Activated CD4-positive, CD25-positive, alpha-beta regulatory T cell treated with anti-CD3 and anti-CD28 coated beads, Interleukin-2, amount 50 U/mL, for 16 hours (primary cell): ENCODE measurements at places on chromosomes 3 and 15.

GRCh38 chr3:189573004-189573403 lies 58.2 kb upstream of the TP63 start:
- no peak for DNase-seq

DNA sequence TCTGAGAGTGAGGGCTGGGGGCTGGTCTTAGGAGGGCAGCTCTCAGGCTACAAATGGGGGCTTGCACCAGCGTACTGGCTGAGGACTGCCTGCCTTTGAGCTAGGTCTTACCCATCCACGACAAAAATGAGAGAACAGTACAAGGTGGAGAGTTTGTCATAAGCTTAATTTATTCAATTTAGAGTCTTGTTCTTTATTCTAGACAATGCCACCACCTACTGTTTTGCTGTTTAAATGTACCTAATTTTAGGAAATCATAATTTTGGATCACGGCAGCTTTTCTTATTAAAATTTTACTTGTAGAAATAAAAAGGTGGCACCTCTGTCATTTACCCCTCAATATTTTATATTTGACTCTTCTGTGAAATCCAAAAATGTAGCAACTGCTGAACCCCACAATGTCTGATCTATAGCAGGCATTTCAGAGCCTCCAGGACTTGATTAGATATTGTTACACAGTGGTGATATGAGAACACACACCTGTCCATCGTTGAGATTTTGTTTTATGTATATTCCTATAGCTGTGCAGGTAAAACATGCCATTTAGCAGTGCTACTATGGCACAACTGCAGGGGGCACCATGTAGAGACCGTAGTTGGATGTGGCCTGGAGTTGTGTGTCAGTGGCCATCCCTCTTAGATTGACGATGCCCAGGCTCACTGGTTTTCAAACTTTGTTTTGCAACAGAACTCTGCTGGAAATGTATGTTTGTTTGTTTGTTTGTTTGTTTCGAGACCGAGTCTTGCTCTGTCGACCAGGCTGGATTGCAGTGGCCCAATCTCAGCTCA lies 88.6 kb downstream of the SLCO3A1 start:
- no peak for DNase-seq

- DNase-seq = no peak
These were observed 103.0 kb upstream of the ARHGEF26 start for GRCh38 chr3:154018100-154018696.

DNA sequence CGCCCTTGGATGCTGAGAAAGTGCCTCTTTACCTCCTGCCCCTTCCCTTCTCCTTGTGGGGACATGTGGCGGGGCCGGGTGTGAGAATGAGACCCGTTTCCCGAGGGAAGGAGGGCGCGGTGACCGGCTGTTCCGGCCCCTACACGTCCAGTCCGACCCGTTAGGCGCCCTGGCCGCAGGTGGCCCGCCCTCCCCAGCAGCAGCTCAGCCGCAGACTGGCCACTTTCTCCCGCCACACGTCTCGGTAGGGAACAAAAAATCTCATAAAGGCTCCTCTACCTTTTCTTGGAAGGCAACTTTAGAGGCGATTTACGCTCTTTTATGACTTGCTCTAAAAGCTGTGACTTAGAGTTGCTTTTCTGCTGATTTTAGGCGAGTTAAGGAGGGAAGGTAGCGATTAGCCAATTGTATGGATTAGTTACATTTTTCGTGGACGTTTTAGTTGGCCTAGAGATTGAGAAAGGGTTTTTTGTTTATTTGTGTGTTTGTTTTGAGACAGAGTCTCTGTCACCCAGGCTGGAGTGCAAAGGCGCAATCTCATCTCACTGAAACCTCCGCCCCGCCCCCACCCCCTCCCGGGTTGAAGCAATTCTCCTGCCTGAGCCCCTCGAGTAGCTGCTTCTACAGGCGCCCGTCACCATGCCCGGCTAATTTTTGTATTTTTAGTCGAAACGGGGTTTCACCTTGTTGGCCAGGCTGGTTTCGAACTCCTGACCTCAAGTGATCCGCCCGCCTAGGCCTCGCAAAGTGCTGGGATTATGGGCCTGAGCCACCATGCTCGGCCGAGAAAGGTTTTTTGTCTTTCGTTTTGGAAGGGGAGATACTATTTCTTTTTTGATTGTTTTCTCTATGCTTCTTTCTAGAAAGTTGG lies 8.3 kb upstream of the PGPEP1L start:
- no peak for DNase-seq

DNA sequence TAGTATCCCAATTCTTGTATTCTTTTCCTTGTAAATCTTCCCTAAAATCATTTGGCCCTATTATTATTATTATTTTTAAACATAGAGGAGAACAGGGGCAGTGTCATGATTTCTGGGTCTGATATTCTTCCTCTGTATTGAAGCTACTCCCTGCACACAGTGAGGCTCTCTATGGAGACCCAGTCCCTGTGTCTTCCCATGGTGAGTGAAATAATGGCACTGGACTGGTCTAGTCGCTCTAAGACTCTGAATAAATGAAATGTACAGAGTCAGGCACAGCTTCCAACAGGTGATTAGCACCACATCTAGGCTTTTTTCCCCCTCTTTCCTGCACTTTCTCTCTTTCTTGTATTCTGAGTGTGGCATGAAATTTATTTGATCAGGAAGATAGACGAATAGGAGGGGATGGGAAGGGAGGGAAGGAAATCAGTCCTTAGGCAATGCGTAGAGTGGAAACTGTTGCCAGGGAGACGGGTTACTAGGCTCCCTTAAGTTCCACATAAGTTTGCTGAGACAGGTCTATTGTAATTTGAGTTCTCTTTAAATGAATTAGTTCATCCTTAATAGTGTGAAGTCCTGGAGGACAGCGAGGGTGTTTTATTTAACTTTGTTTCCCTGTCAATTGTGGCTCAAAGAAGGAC lies 49.0 kb upstream of the NDN start:
- DNase-seq = no peak

DNA sequence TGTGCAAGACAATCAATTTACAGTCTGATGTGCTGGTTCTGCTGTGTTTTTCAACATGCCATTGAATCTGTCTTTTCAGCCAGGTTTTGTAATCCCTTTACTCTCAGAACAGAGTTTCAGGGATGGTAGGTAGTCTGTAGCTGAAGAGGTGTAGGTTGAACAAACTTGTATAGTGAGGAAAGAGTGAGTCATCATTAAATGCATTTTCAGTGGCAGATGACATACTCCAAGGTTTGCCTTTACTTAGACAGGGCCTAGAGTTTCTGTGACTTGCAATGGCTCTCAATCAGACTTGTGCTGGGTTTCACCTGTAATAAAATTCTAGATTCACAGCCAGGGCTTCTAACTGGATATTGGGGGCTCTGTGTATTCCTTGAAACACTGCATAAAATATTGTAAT lies 94.6 kb downstream of the CYP19A1 start:
- no peak for DNase-seq

- DNase-seq = no peak
These were observed 43.7 kb downstream of the PCSK6 start for GRCh38 chr15:101445562-101446517.

GRCh38 chr3:113249601-113250000 lies 38.2 kb downstream of the BOC start:
- DNase-seq = no peak

- DNase-seq = no peak
These were observed 30.8 kb upstream of the MAP3K13 start for GRCh38 chr3:185332026-185332735.
